ENCODE measurements at places on chromosomes 7 and 10.
A peak's percentile ranks its signal among the peaks of the same experiment; 100 is the strongest.

- no peak for DNase-seq
Measured at GRCh38 chr10:110491346-110491745, 6.4 kb upstream of the DUSP5 start.

DNA sequence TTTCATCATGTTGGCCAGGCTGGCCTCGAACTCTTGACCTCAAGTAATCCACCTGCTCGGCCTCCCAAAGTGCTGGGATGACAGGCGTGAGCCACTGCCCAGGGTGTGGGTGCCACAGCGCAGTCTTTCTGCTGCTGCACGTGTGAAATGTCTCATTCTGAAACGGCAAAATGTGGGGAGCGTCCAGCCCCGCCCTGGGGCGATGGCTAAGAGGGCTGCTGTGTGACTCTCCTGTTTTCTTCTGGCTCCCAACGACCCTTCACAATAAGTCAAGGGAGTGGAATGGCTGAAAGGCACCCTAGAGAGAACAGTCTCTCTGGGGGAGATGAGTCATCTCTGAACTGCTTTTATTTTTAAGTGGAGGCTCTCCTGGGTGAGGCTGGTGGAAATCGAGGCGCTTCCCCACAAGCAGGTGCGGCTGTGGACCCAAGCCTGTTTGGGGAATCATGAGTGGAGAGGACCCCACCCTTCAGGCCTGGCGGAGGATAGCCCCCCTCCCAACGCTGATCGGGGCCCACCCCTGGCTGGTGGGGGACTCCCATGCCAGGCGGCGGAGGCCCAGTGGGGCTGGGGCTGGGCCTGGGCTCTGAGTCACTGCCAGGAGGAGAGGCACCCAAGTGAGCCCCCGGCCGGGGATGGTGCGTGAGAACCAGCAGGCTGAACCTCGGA lies 18.0 kb downstream of the ADAP1 start:
- no peak for DNase-seq

DNA sequence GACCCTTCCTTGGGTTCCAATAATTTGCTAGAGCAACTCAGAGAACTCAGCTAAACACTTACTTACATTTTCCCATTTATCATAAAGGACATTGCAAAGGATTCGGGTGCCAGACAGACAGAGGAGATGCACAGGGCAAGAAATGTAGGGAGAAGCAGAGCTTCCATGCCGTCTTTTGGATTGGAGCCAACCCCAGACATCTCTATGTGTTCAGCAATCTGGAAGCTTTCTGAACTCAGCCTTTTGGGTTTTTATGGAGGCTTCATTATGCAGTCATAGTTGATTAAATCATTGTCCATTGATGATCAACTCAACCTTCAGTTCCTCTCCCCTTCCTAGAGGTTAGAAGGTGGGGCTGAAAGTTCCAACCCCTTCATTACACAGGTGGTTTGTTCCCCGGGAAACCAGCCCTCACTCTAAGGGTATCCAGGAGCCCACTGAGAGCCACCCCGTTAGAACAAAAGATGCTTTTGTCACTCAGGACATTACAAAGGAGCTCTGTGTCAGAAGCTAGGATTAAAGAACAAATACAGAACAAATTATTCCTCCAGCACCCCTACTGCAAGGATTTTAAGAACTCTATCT lies 211.9 kb upstream of the VSTM2A start:
- DNase-seq, result no peak

DNA sequence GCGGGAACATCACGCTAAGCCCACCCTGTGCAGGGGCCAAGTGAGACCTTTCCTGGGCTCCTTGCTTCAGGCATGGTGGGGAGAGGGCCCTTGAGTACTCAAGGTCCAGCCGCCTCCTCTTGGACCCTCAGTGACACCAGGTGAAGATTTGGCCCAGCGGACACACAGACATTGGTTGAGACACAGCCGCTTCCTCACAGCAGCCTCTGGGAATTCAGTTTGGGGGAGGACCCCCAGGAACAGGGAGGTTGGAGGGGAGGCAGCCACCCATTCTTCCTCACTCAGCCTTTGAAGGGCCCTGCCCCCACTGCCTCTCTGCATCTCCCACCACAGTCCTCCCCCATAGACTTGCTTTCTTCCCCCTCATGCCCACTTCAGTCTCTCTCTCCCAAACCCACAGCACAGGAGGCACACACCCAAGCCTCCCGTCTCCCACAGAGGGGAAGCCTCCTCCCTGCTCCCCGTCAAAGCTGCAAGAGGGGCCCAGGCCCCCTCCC lies 31.9 kb downstream of the ANXA8 start:
- DNase-seq, result no peak

- DNase-seq, result no peak
Measured at GRCh38 chr7:153320005-153320404, 560.5 kb downstream of the ACTR3B start.

DNA sequence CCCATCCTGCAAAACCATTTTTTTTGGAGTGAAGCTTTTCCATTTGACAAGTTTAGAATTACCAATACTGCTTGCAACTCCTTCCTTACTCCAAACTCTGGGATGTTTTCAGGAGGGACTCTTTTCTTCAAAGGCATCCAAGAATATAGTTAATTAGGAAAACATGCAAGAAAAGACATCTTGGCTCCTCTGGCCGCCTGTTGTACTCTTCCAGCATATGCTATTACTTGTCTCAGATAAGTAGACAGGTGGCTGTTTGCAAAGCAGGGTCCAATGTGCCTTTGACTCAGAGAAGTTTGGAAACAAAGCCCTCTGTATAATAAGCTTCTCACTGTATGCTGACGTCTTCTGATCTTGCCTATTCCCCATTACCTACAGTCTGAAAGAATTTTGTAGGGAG lies 746.5 kb downstream of the AUTS2 start:
- DNase-seq, result no peak

DNA sequence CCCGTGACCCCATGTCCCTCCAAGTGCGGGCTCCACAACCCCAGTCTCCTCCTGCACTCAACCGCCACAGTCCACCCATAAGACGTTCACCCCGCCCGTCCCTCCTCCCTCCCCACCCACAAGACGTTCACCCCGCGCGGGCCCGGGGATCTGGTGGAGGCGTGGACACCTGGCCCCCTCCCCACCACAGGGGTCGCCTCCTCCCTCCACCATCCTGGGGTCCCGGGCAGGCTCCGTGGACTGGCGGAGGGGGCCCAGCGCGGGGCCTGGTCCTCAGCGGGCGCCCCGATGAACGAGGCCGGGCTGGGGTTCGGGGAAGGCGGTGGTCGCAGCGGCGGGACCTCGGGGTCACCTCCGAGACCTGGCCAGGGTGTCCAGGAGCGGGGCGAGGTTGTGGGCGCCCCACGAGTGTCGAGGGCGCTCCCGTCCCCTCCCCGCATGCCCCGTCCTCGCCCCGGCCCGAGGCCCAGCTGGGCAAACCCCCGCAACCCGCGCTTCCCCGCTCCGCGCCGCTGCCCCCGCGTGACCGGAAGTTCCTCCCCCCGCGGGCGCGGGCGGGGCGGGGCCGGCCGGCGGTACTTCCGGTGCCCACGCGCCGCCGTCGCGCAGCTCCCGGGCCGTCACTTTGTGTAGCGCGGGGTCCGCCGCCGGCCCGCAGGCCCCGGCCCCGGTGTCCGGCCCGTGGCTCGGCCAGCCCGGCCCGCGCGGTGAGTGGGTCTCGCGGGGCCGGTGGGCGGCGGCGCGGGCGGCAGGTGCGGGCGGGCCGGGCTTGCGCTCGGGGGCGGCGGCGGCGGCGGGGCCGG lies at the start of gene ZNF316:
ZNF316 (plus strand) TSS at position 578 of the 803 bp plus-strand sequence. CDS start 5,092 bp downstream, outside the sequence.
- DNase-seq, result peak; percentile 51

- DNase-seq, result no peak
Measured at GRCh38 chr10:74642901-74643595, 183.4 kb upstream of the KAT6B start.

GRCh38 chr10:61621605-61622051 lies 41.1 kb upstream of the CABCOCO1 start:
- DNase-seq, result peak; percentile 70

All from NCI-H1092 treated with DMSO at 0.1 percent for 48 hours (cell line).